ENCODE measurements at places on chromosomes 3 and 15.

DNA sequence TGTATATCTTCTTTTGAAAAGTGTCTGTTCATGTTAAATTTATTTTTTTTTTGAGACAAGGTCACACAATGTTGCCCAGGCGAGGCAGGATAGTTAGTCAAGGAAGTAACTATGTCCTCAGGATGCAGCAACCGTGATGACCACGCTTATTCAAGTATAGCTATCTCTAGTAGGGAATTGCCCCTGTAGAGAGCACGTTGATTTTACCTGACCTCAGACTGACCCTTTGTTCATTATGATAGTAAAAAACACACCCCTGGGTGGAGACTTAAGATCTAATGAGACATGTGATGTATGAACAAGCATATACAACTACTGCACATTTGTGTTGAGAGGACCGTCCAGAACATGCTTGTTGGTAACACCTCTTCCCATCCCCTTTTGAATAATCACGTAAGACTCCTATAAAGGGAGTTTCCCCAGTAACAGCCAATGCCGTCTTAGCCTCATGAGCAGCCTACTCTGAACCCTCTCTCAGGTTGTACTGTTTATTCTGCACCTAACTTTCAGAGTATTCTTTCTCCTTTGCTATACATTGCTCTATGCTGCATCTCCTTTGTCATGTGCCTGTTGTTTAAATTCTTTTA, 32.9 kb downstream of the ZNF621 start:
- no peak for DNase-seq

- DNase-seq = no peak
Measured at GRCh38 chr3:116028157-116028556, 404.8 kb downstream of the GAP43 start.

DNA sequence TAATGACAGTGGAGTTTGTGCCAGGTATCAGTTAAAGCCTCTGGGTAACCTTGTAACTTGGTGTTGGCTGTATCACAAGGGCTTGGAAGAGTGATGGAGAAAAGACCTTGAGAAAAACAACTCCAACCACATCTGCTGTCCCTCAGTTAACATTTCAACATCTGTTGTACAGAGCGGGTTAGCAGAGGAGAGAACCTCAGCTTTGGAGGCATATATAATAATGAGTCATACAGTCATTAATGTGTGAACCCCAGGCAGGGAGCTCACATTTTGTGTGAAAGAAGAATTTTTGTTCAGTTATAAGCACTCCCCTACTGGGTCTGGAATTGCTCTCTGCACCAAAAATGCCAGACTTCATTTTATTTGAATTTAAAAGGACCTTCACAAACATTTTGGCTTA, 439.5 kb downstream of the PDCD6IP start:
- no peak for DNase-seq

DNA sequence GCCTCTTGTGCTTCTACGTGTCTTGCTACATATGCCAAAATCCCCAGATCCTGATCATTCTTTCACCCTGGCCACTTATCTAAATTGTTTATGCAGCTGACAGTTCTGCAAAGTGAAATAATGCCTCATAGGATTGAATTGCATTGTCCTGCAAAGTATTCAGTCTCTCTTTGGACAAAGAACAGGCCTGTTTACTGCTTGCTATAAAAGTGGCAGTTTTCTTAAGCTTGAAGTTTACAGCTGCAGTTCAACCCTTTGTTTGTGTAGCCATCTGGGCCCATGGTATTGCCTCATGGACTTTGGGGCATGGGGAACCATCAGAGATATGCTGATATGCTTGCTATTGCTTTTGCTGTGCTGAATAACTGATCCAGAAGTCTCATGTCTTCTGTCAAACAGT, 523.2 kb downstream of the OTOL1 start:
- no peak for DNase-seq

- DNase-seq = no peak
Measured at GRCh38 chr15:28899061-28899738, 13.4 kb downstream of the APBA2 start.

DNA sequence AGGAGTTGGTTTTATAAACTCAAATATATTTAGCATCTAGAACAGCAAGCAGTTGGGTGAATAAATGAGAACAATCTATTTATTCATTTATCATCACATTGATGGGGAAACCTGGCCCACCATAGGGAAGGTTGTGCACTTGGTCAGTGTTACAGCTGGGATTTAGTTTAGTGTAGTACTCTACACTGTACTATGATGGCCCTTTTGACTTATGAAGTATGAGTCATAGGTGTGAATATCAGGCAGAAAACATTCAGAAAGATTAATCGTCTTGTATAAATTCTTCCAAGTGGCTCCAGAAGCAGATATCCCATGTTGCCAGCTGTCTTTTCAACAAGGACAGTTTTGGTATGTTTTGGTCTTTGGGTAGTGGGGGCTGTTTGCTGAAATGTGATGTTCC, 38.0 kb downstream of the BBS4 start:
- no peak for DNase-seq

- no peak for DNase-seq
Measured at GRCh38 chr15:29283381-29283780, 13.8 kb upstream of the NSMCE3 start.

- DNase-seq = peak; percentile 25
Measured at GRCh38 chr15:29139540-29140459, 129.8 kb downstream of the NSMCE3 start.

DNA sequence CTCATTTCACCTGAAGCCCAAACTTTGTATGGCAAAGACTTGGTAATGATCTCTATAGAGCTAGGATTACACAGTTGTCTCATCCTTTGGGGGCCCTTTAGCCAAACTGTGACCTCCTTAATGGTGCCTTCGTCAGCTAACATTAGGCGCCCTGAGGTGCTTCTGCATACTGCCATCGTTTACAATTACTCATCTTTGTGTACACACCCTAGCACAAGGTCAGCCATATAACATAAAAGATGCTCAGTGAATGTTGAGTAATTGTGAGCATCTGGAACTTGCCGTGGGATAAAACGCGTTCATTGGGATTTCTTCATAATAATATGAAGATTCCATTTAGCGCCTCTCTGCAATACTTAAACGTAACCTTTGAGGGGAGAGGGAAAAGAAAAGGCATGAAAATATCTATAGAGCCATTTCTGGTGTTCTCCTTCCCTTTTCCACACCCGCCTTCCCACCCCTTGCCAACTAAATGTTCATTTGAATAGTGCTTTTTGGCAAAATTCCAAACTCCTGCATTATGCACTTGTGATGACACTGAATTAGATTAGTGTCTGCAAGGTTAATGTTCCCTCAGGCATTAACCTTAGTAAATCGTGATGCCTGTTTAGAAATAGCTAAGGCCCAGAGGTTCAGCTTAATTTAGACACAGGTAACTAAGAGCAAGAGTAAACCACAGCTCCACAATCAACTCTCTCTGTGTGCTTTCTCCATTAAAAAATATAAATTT, 990 bp upstream of the ZNF148 start:
- DNase-seq = no peak

DNA sequence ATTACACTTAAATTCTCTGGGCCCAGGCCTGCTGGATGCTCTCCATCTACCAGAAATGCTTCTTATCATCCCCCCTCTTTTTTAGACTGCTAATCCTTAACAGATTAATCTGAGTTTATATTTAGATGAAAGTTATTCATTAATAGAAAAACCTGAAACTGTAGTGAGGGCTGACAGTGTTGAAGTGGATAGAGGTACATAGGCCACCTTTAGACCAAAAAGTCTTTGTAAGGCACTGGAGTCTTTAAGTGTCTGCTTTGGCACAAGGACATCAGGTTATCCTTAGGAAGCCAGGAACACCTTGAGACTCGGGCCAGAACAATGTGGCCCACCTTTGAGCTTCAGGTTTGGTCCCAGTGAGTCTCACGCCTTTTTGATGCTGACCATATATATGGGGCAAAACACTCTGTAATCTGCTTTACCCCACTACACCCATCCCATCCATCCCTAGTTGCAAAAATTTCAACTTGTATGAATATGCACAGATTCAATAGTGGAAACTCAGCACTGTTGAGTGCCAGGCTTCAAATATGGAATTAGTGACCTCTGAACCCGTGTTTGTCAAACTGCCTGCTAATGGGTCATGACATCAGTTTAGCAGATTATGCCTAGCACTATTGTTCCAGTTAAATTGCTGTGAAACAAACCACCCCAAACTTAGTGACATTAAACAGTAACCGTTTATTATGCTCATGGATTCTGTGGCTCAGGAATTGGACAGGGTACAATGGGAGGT, 44.0 kb downstream of the PDE8A start:
- DNase-seq = no peak

DNA sequence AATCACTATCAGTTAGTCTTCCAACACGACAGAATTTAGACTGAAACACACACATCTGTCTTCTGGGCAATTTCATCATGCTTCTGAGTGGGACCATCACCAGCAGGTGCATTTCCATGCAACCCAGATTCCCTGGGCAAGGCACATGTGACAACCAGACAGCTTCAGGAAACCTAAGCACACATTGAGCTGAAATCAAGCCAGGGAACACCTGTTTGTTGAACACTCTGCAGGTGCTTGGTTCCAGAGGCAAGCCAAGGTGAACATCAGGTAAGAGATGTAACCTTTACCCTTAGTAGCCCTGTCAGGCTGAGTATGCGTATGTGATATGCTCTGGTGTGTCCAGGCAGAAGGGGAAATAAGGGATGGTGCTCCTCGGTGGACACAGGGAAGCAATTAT, 3.3 kb upstream of the PSMD2 start:
- no peak for DNase-seq

Measured in T follicular helper cell (primary cell).